ENCODE measurements at places on chromosomes 6 and 20.
A peak's percentile ranks its signal among the peaks of the same experiment; 100 is the strongest.

- DNase-seq, result no peak
These were observed 347.0 kb downstream of the RNGTT start for GRCh38 chr6:88616380-88616779.

DNA sequence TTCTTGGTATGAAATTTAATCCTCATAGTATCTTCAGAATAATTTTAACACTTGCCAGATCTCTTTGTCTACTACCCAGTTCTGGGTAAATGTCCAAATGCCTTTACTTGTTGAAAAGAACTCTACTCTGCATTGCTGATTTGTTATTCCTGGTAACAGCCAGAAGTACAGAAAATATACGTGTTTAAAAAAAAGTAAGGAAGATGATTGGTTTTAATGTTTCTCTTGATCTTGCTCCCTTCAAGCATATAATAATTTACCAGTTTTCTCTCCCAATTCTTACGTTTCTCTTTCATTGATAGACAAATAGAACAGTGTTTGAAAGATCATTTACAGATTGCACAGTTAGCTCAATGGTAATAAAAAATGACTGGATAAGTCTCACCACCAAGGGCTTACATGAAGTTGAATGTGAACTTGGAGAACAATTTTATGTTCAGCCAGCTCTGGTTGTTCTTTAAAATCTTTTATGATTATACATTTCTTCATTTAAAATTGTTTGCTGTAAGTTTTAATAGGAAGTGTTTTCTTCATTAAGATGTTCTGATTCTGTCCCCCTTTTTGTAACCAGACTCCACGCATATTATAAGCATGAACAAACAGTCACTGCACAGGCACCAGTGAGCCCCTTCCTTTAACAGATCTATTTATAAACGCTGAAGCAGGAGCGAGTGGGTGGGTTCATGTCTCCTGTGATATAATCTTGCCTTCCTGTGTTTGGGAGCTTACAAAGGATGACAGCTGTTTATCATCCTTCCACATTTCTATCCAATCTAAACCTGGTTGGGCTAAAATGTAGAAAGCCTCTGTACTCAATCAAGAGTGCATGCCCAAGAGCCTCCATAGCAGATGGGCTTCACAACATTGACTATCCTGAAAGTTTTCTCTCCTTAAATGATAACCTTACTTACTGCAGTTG lies 299.5 kb downstream of the PRL start:
- no peak for DNase-seq

DNA sequence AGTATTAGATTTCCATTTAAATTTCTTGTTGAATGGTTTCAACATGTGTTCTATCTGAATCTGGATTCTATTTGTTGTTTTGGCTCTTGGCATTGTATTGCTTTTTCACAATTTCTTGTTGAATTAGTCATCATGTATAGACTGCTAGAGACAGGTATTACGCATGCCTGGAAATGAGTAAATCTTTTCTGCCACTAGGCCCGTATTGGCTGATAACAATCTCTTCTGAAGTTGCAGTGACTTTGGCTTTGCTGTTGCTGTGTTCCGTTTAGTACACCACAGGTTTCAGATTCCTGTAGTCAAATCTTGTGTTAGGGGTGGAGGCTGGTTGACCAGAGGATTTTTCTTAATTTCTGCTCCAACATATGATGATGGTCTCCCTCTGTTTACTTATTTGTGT lies 1339.4 kb downstream of the GRIK2 start:
- DNase-seq, result no peak

- peak; percentile 35 for DNase-seq
These were observed at the start of gene ZNF334 for GRCh38 chr20:46512943-46513844. ZNF334 (minus strand) TSS chr20:46513559; CDS start chr20:46512102, 1,457 bp downstream.

DNA sequence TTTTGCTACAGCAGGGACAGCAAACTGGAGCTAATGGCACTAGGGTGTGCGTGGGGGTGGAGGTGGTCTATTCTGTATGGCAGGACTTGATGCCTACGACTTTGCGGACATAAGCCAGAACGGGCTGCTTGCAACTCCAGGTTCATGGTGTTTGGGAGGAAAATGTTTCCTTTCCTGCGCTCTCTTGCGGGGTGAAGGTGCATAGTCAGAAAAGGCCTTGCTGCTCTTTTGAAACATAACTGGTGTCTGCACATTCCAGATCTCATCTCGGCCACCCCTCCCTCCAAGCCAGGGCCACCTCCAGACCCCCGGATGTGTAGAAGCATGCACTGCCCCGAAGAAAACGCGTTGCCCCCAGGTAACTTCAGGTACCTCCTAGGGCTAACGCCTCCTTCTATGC lies 8.1 kb downstream of the FOXA2 start:
- DNase-seq, result no peak

- DNase-seq, result no peak
These were observed 21.7 kb upstream of the MRPS10 start for GRCh38 chr6:42239333-42239732.

GRCh38 chr6:28225056-28225834 lies at the start of gene ZSCAN9:
ZSCAN9 (plus strand) TSS chr6:28225275; CDS start chr6:28227085, 1,810 bp downstream.
- DNase-seq, result peak; percentile 68

- peak; percentile 13 for DNase-seq
These were observed 64.9 kb downstream of the SYCP2L start for GRCh38 chr6:10951675-10952282.

GRCh38 chr6:48889429-48889828 lies 573.6 kb downstream of the MMUT start:
- DNase-seq, result no peak

GRCh38 chr6:108684771-108685329 lies 124.1 kb downstream of the FOXO3 start:
- DNase-seq, result no peak

GRCh38 chr6:81979329-81979728 lies 226.8 kb upstream of the TENT5A start:
- DNase-seq, result no peak

- no peak for DNase-seq
These were observed 47.2 kb downstream of the BACH2 start for GRCh38 chr6:90249458-90249857.

DNA sequence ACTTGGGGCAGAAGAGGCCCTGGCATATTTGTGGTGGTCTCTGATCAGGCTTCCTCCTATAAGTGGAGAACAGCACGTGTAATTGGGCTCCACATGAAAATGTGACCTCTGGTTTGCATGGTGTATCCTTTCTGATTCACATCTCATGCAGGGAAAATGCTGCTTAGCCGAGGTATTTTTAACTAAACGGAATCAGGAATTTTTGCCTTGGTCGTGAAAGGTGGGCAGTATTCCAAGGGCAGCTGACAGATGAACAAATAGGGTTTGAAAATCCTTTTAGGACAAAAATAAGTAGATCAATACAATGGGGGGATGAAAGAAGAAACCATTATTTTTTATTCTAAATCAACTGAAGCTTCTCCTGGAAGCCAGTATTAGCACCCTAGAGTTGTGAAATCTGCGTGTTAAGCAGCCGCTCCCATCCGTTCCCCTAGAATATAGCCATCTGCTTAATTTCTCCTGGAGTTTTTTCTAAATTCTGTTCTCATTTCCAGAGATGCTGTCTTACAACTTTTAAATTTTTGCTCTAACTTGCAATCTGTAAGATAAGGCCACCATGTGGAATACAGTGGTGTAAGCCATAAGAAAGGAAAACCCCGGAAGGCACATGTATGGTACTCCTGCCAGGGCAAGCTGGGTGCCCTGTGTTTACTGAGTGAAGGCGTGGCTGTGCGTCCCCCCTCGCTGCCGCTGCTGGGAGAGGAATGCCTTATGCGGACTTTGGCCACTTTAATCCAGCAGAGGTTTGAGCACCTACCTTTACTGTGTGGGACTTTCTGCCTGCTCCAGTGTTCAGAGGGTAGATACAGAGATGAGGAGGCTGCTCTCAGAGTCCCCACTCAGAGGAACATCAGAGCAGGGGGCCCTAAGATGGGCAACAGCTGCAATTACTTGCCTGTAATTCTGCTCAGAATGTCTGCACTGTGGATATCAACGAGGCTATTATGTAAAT lies 52.4 kb downstream of the SYNJ2 start:
- no peak for DNase-seq

DNA sequence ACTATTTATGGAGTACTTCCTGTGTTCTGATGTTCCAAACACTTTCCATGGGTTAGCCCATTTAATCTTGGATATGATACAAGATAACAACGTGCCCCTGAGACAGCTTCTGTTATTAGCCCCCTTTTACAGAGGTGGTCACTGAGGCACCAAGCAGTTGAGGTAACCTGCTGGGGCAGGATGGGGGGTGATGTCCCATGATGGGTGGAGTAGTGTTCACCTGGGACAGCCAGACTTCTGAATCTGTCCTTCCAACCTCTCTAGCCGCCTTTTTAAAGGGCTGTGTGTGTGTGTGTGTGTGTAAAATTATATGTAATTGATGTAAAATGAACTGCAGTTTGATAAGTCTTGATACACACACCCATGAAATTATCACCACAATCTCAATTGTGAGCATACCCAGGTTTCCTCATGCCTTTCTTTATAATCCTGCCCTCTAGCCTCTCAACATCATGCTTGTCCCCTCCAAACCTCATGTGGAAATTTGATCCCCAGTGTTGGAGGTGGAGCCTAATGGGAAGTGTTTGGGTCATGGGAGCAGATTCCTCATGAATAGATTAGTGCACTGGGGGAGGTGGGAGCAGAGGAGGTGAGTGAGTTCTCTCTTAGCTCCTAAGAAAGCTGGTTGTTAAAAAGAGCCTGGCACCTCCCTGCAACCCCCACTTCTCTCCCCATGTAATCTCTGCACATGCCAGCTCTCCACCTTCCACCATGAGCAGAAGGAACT lies 39.2 kb downstream of the PLAGL2 start:
- DNase-seq, result no peak

DNA sequence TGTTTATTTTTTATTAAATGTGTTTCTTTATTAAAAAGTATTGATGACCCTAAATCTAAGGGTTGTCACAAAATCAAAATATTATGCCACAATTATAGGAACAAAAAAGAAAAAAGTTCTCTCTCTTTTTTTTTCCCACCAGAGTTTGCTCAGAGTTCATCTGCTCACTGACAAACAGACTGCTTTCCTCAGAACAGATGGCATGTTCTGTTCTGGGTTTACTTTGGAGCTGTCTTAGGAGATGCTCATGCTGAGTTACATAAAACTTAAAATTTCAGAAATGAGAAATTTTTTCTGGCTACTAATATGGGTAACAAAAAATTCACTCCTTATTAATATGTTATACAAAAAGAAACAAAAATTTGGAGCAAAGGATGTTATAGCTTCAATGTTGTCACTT lies 30.3 kb downstream of the STK38 start:
- no peak for DNase-seq

DNA sequence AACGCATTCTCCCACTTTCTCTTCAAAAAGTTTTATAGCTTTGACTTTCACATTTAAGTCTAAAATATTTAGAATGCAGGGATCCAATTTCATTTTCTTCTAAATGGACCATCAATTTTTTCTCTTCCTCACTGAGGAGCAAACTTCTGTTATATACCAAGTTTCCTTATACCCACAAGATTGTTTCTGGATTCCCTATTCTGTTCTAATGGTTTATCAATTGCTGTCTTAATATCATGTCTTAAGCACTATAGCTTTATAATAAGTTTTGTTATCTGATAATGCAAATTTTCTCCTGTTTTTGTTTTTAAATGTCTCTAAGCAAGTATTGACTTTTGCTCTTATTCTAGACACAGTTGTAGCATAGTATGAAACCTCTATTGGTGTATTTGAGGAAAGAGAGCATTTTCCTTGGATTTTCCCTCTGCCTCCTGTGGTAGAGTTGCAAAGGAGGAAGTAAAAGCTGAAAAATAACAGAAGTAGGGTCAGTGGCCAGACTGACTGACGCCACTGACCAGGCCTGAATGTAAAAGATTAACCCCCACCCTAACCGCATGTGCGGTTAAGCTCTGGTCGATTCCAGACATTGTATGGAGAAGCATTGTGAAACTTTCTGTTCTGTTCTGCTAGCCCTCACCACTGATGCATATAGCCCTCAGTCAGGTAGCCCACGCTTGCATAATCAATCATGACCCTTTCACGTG lies 40.3 kb downstream of the GPX5 start:
- no peak for DNase-seq

- peak; percentile 29 for DNase-seq
These were observed 36.5 kb upstream of the MPC1 start for GRCh38 chr6:166419286-166419685.

GRCh38 chr6:47043286-47043685 lies 1.2 kb upstream of the ADGRF1 start:
- DNase-seq, result no peak

DNA sequence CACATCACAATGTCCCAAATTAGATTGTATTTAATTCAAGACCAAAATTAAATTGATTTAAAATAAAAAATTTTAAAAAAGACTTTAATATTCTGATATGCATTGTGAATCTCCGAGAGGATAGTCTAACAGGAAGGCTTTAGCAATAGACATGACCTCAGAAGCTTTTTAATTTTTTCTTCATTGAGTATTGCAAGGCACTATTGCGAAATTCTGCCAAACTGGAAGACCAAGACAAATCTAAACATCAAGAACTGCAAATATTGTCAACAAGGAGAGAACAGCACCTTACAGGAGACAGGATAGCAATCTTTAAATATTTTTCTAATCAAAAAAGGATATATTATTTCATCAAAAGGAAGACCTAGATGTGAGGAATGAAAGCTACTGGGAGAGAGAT lies 56.9 kb downstream of the BMP5 start:
- no peak for DNase-seq

DNA sequence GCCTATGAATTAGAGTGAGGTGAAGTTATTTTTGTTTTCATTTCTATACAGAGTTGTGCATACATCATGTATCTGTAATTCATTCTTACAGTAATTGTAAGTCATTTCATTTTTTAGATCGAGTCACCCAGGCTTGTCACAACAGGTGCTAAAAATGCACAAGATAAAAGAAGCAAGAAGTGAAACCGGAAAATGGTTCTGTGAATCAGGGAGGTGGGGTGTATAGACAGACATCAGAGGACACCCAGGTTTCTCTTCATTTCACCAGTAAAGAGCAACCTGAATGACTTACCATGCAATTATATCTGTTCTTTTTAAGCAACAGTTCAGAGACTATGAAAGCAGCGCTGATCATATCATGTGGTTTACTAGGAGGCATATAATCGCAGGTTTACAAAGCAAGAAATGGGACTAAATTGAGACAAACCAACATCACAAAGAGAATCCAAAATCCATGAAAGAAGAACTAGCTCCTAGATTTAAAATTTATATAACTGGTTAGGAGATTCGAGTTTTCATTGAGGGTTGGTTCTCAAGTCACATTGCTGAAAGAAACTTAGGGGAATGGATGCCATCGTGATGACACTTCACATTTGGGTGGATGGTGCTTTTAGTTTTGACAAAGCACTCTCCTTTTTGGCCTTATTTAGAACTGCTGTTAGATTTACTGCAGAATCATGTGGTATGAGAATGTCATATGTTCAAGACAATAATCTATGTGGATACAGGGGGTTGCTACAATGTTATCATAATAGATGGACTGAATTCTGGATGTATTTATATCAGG lies 27.9 kb upstream of the TBC1D7 start:
- DNase-seq, result no peak

DNA sequence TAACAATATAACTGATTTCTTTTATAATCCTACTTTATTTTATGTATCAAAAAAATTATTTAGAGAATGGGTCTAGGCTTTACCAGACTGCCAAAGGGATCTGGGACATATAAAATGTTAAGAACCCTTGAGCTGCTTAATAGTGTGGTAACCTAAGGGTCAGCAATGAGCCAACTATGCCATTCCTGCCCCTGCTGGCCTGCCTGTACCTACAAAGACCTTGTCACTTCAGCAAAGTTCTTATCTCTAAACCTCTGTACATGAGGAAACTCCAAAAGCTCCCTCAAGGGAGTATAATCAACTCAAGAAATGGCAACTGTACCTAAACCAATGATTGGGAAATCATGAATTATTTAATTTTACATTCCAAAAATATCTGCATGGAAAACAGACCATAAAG lies 266.9 kb downstream of the PKHD1 start:
- no peak for DNase-seq

All from CD4-positive, CD25-positive, alpha-beta regulatory T cell (primary cell).